ENCODE measurements at places on chromosomes 16 and 17. TPM values are rescaled to one million over a fixed set of nuclear protein-coding genes. Genes with fewer than 3 reads are reported as not detected.

Gene ABCA9
- total RNA-seq = not detected

Gene HOXB2
- 19.1 TPM for total RNA-seq

Gene MRM1
- 3.2 TPM for total RNA-seq

Gene RAB37
- total RNA-seq = 85.5 TPM

Gene KRT15
- total RNA-seq = not detected

Gene GP1BA
- 1.9 TPM for total RNA-seq

Gene DHRS7C
- total RNA-seq = not detected

Gene IKZF3
- 146 TPM for total RNA-seq

Gene TBC1D26
- 0.10 TPM for total RNA-seq

Gene GRAP
- total RNA-seq = 34.5 TPM

Gene SCNN1G
- total RNA-seq = not detected

Gene TMEM88
- 31.5 TPM for total RNA-seq

Gene MARVELD3
- not detected for total RNA-seq

Gene FBRS
- total RNA-seq = 179 TPM

Gene IRX6
- total RNA-seq = not detected

Gene IL32
- total RNA-seq = 1,611 TPM

Gene CHST5
- total RNA-seq = not detected

Gene ABAT
- total RNA-seq = 13.9 TPM

Gene TBX21
- total RNA-seq = 15.7 TPM

Gene KLHL10
- total RNA-seq = not detected

Gene AKTIP
- 60.0 TPM for total RNA-seq

Gene C17orf107
- 45.6 TPM for total RNA-seq

Gene HSD17B2
- not detected for total RNA-seq

Gene JUP
- 1.3 TPM for total RNA-seq

Gene HS3ST3B1
- 47.8 TPM for total RNA-seq

Gene CLEC10A
- total RNA-seq = not detected

Gene CFAP97D1
- not detected for total RNA-seq
